ENCODE measurements at places on chromosomes 7 and 10. TPM values are rescaled to one million over a fixed set of nuclear protein-coding genes. Genes with fewer than 3 reads are reported as not detected.

ORC5 gene
- total RNA-seq = 15.3 TPM

TMEM270 gene
- not detected for total RNA-seq

BAZ1B gene
- total RNA-seq = 33.7 TPM

ZNF239 gene
- 5.1 TPM for total RNA-seq

C10orf53 gene
- not detected for total RNA-seq

PLEKHS1 gene
- not detected for total RNA-seq

FAM237B gene
- total RNA-seq = not detected
